Cardiac muscle cell (in vitro differentiated cells and primary cell): ENCODE measurements at places on chromosomes 7 and 10. TPM values are rescaled to one million over a fixed set of nuclear protein-coding genes. Genes with fewer than 3 reads are reported as not detected.

IRF5 gene
- total RNA-seq: not detected in 2 replicates

ELAPOR2 gene
- total RNA-seq: 35.8 and 39.1 TPM in 2 replicates

PDE1C gene
- total RNA-seq: 0.67 and 2.3 TPM in 2 replicates

MYL7 gene
- 9,288 and 26,089 TPM in 2 replicates for total RNA-seq
